ENCODE measurements at places on chromosomes 16 and 17. TPM values are rescaled to one million over a fixed set of nuclear protein-coding genes. Genes with fewer than 3 reads are reported as not detected.
A peak's percentile ranks its signal among the peaks of the same experiment; 100 is the strongest.

DNA sequence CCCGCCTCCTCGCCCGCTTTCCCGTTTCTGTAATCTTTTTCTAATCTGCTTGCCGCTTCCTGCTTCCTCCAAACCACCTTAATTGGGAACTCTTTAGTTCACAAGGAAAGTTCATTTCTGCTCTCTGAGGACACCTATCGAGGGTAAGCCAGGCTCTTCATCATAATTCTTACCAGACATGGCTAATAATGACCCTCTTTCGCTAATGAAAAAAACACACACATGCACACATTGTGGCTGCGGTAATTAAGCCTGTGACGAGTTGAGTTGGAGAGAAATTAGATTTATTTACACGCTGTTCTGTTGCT is 100.6 kb downstream of the ZNF423 start:
- no peak for DNase-seq

GRCh38 chr17:38743556-38744171 is 4.5 kb downstream of the PCGF2 start:
- DNase-seq, result no peak

- DNase-seq, result no peak
Measured at GRCh38 chr16:17850581-17851250, 380.0 kb upstream of the XYLT1 start.

- no peak for DNase-seq
Measured at GRCh38 chr16:35308674-35309073, 1849.3 kb downstream of the TP53TG3F start.

GRCh38 chr17:48441231-48441711 is 11.3 kb upstream of the SKAP1 start:
- DNase-seq, result peak; percentile 87

DNA sequence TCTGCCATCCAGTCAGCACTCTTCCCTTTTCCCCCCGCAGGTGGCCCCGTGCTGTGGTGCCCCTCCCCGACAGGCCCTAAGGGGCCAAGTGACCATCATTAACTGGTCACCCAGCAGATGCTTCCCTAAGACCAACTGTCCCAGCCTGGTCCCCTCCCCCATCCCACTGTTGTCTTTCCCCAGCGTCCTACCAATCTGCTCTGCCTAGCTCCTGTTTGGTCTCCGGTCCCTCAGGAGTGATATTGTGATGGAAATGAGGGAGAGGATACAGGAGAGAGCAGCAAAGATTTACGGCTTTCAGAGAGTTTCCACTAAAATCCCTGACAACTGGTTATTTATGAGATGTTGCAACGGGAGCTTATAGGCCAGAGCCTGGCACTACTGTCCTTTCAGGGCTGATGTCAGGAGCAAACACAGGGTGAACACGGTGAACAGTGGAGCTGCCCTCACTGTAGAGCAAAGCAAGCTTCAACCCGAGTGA is 1.4 kb upstream of the TTLL6 start:
- DNase-seq, result no peak

- peak; percentile 31 for DNase-seq
Measured at GRCh38 chr17:36198831-36199465, 2.4 kb upstream of the CCL3L1 start.

DNA sequence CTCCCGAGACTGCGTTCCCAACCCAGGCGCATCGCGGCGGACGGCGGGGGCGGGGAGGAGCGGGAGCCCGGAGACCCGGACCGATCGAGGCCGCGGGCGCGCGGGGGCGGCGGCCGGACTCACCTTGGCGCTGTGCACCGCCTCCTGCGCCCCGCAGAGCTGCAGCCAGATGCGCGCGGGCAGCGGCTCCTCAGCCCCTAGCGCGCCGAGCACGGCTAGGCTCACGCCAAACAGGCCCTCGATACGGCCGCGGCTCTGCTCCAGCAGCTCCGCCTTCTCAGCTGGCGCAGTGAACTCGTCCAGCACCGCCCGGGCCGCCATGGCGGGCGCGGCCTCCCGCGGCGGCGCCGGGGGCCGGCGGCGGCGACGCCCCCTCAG is 339 bp downstream of the N4BP1 start:
- no peak for DNase-seq

- DNase-seq, result no peak
Measured at GRCh38 chr17:43540821-43541674, 5.1 kb downstream of the ETV4 start.

DNA sequence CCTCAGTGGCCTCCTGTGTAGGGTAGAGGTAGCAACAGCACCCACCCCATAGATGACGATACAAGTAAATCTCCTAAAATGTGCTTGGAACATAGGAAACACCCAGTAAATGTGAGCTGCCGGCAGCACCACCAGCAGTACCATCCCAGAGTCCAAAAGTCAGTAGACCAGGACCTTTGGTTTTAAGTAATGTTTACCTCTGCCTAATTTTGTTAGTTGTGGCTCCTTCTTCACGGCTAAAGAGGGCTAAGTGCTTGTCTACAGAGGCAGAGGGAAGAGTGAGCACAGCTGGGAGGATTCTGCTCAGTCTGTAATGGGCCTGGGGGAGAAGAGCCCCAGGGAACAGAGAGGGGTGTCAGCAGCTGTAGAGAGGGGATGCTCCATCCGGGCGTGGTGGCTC is 91.3 kb upstream of the FBXO47 start:
- DNase-seq, result no peak

DNA sequence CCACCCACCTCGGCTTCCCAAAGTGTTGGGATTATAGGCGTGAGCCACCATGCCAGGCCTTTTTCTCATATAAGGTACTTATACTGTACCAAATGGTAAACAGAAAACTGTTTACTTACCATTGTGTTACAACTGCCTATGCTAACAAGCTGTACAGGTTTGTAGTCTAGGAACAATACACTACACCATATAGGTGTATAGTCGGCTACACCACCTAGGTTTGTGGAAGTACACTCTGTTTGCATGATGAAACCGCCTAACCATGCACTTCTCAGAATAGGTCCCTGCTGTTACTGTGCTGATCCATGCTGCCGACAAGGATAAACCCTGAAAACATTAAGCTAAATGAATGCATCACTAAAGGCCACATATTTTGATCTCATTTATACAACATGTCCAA is 18.9 kb downstream of the DNAJA2 start:
- no peak for DNase-seq

- DNase-seq, result peak; percentile 57
Measured at GRCh38 chr17:50213026-50214022, 11.9 kb upstream of the COL1A1 start.

- no peak for DNase-seq
Measured at GRCh38 chr16:64903770-64904169, 218.1 kb downstream of the CDH11 start.

- no peak for DNase-seq
Measured at GRCh38 chr16:46916980-46917379, 32.8 kb downstream of the GPT2 start.

- no peak for DNase-seq
Measured at GRCh38 chr17:40018211-40019121, 3.2 kb downstream of the CSF3 start.

- no peak for DNase-seq
Measured at GRCh38 chr17:72427761-72428109, 306.9 kb downstream of the SOX9 start.

DNA sequence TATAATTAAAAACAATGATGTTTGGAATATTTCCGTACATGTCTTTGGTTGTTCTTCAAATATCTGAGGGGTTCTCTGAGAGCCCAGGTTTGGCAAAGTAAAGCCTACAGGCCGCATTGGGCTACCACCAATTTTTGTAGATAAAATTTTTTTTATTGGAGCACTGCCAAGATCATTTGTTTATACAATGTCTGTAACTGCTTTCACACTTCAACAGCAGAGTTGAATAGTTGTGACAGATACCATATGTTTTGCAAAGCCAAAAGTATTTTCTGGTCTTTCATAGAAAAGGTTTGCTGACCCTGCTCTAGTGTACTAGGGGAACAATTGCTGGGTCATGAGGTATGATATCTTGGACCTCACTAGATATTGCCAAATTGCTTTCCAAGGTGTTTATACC is 10.5 kb downstream of the PPM1D start:
- DNase-seq, result no peak

- no peak for DNase-seq
Measured at GRCh38 chr17:77999413-78000173, 41.1 kb downstream of the TNRC6C start.

GRCh38 chr16:25014500-25015147 is 545 bp downstream of the ARHGAP17 start:
- no peak for DNase-seq

DNA sequence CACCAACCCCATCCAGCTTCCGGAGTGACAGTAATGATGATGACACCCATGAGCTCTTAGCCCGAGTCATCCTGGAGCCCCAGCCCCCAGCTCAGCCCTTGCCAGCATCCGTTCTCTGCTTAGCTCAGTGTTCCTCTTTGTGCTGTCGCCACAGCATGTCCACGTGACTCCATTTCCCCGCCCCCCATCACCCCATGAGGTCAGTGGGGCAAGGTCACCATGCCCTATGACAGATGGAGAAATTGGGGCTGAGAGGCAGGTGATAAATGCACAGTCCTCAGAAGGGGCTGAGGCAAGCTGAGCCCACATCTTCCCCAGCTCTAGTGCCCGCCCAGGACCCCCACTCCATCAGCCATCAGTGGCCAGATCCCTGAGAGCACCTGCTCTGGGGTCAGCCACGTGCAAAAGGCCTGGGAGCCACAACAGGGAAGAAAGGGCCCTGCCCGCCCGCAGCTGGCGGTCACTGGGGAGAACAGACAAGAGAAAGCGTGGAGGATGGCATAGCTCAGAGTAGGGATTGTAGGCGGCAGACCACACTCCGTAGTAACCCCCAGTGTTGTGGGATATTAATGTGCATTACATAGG is 17.1 kb downstream of the ITGB4 start:
- no peak for DNase-seq

DNA sequence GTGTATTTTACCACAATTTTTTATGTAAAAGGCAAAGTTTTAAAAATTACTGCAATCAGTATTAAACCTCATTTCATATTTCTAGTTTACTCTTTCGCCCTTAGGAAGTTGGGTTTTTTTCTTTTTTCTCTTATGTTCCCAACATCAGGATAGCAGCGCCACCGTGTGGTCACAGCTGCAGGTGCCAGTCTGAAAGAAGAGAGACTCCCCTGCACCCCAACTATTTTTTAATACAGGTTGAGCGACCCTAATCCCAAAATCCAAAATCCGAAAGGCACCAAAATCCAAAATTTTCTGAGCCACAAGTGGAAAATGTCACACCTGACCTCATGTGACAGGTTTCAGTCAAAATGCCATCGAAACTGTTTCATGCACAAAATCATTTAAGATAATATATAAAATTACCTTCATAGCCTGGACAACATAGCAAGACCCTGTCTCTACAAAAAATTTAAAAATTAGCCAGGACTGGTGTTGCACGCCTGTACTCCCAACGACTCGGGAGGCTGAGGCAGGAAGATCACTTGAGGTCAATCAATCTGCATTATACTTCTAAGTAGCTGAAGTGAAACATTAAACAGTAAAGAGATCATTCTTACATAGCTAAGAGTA is 21.8 kb upstream of the ASGR2 start:
- peak; percentile 67 for DNase-seq

- DNase-seq, result no peak
Measured at GRCh38 chr16:11314309-11314894, 30.9 kb upstream of the RMI2 start.

GRCh38 chr16:27549464-27549745 is 308 bp downstream of the GTF3C1 start:
- DNase-seq, result no peak

- DNase-seq, result peak; percentile 22
Measured at GRCh38 chr17:38590988-38591758, 14.6 kb downstream of the SRCIN1 start.

- no peak for DNase-seq
Measured at GRCh38 chr16:31063495-31063842, 10.6 kb downstream of the ZNF668 start.

DNA sequence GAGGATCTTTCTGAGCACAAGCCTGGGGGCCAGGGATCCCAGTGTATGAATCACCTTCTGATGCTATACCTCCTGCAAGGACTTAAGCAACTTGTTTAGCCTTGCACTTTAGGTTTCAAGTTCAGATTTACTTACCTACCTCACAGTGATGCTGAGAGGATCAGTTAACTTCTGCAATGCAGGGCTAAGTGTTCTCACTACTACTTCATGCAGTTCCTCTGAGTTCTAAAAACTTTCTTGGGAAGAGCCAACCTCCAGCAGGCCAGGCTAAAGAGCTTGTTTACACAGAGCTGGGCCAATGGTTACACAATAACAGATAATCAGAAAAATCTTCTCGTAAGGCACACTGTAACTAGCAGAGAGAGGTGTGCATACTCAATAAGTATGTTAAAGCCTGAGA is 13.0 kb downstream of the VEZF1 start:
- DNase-seq, result no peak

GRCh38 chr17:67636834-67637520 is 80.8 kb upstream of the NOL11 start:
- no peak for DNase-seq

GRCh38 chr16:68061396-68061795 is 23.8 kb upstream of the NFATC3 start:
- no peak for DNase-seq

GRCh38 chr16:15807603-15808009 is 49.2 kb downstream of the MYH11 start:
- no peak for DNase-seq

- no peak for DNase-seq
Measured at GRCh38 chr16:88062341-88063210, 111.3 kb downstream of the BANP start.

- DNase-seq, result peak; percentile 46
Measured at GRCh38 chr17:63696381-63696961, 3.5 kb downstream of the LIMD2 start.

DNA sequence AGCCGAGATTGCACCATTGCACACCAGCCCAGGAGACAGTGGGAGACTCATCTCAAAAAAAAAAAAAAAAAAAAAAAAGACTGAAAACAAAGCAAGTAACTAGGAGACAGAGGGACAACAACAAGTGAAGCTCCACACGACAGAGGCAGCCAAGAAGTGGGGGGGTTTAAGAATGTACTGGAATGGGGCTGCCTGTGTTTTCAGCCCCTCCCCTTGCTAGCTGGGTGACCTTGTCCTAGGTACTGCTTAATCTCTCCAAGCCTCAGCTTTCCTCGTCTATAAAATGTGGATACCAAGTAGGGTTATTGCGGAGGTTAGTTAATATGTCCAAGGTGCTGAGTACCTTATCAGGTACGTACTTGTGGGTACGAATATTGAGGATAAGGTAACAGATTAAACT is 163.8 kb upstream of the CACNG5 start:
- no peak for DNase-seq

The SLC52A1 gene
- not detected for polyA plus RNA-seq

The CD7 gene
- polyA plus RNA-seq, result not detected

The TBC1D28 gene
- not detected for polyA plus RNA-seq

The ABCC12 gene
- not detected for polyA plus RNA-seq

The GGNBP2 gene
- polyA plus RNA-seq, result 56.4 TPM

The SGSH gene
- polyA plus RNA-seq, result 38.5 TPM

The MXRA7 gene
- 1.8 TPM for polyA plus RNA-seq

The ZP2 gene
- not detected for polyA plus RNA-seq

The CCDC78 gene
- not detected for polyA plus RNA-seq

The KRTAP16-1 gene
- polyA plus RNA-seq, result 0.38 TPM

The NPIPB8 gene
- polyA plus RNA-seq, result not detected

The KRTAP17-1 gene
- not detected for polyA plus RNA-seq

The CD300H gene
- 0.94 TPM for polyA plus RNA-seq

The ABCA8 gene
- polyA plus RNA-seq, result not detected

The BPTF gene
- polyA plus RNA-seq, result 13.0 TPM
